ENCODE measurements at places on chromosomes 2 and 18.

DNA sequence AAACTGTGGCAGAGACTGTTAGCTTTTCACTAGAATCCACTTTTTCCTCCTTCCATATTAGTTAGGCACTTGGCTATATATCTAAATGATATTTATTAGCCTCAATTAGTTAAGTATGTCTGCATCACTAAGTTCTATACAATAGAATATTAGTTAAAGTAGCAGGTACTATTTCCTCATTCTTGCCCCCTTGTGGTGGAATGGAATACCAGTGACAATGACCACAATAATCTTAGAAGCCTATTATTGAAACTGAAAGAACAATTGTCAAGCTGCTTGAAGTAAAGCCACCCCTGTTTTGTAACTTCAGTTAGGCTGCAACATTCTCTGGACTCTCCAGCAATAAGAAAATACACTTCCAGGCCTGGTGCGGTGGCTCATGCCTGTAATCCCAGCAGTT lies 476.3 kb upstream of the VWC2L start:
- DNase-seq = no peak

GRCh38 chr18:61239051-61239450 lies 94.2 kb upstream of the CDH20 start:
- peak; percentile 30 for DNase-seq

DNA sequence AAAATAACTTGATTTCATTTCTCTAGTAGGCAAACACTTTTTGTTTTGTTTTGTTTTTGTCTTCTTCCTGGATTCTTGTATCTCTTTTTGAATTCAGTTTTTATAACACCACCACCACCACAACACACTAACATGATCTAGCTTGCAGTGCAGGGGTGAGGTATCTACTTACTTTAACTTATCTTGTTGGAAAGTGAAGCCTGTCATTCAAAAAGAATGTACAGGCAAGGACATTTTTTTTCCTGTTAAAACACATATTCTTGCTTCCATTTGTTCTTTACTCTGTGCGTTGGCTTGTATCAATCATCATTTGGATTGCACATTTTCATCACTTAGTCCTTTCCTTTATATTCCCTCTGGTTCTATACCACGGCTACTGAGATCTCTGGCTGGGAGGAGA lies 824.2 kb downstream of the PLCL1 start:
- no peak for DNase-seq

- DNase-seq = no peak
Measured at GRCh38 chr2:23456881-23457760, 72.1 kb downstream of the KLHL29 start.

DNA sequence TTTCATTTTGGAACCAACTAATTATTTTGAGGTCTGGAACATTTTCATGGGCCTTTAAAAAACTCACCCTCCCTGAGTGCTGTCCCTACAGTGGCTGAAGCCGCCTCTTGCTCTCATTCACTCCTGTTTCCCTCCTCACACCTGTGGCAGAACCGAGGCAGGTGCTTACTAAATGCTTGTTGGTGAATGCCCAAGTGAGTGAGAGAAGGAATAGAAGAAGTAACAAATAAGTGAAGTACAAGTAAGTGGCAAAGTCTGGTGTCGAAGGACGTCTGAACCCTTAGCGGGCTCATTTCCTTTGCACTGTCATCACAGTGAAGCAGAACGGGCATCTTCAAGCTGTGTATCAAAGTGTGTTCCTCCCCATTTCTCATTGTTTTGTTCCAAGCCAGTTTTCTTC lies 135.2 kb downstream of the RHBDD1 start:
- no peak for DNase-seq

DNA sequence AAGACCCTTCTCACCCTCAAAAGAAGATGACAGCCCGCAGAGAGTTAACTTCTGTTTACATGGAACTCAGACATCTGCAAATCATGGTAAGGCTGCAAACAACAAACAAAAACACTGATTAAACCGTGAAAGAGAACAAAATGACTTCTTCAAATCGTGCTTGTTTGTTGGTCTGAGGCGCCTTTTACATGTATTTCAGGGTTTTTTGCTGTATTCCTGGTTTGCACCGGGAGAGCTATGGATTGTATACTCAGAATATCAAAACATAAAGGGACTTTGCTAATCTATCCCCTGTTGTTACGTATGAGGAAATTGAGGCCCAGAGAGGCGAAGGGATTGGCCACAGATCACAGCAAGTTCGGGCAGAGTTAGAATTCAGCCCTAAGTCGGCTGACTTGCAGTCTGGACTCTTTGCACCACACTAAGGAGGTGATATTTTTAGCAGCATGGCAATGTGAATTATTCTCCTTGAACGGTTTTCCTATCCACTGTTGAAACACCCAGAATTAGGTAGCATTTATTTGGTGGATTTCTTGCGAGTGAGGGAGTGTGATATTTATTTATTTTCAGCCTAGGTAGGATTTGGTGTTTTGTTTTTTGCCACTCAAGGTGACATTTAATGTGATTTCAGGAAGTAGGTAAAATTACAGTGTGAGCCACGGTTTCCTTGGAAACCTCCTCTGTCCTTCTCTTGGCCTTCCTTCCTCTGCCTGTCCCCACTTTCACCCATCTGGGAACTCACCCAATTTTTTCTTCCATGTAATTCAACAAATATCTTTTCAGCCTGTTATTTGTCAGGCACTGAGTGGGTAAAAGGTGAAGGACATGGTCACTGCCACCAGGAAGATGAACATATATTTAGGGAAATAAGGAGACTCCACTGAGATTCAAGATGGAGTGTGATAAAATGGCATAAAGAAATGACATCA lies 980 bp upstream of the PDE6D start:
- DNase-seq = no peak

DNA sequence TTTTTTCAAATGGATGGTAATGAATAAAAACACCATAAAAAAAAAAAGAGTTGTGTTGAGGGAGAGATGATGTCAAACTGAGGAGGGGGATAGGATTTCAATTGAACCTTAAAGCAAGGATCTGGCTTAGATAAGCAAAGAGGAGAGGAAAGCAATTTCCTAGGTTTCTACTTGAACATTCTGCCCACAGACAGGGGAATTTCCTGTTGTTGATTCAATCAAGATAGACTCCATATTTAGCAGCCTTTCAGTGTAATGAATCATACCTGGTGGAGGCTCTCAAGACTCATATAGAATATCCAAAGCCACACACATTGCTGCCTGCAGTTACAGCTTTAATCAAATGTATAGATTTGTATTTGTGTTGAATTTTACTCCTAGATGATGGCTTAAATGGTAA lies 294.4 kb upstream of the PIK3C3 start:
- no peak for DNase-seq

- no peak for DNase-seq
Measured at GRCh38 chr2:172462373-172462848, 35.0 kb downstream of the ITGA6 start.

GRCh38 chr2:201972621-201973255 lies 60.9 kb upstream of the FZD7 start:
- DNase-seq = no peak

DNA sequence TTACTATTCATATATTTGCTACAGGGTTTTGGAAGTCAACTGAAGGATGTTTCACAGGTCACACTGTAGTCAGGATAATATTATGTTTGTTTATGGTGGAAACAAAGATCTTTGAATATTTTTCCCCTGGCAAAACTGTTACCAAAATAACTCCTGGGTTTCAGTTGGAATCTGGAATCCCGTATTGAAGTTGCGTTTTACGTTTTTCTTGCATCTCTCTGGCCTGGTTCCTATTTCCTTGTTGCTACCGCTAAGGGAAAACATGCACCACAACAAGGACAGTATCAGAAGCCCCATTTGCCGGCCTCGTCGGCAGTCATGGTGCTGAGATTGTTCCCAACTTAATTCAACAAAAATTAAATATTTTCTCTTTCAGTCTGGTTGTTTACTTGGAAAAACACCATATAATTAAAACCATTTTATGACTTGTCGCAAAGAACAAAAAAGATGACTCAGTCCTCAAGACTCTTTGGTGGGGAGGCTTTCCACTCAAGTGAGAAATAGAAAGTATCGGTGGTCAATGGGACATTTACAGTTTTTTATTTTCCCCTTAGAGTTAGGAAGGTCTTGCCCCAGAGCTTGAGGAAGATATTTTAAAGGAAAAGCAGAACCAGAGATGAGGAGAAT lies 42.3 kb downstream of the EN1 start:
- DNase-seq = no peak

- no peak for DNase-seq
Measured at GRCh38 chr2:102094917-102095316, 47.6 kb upstream of the IL1R1 start.

DNA sequence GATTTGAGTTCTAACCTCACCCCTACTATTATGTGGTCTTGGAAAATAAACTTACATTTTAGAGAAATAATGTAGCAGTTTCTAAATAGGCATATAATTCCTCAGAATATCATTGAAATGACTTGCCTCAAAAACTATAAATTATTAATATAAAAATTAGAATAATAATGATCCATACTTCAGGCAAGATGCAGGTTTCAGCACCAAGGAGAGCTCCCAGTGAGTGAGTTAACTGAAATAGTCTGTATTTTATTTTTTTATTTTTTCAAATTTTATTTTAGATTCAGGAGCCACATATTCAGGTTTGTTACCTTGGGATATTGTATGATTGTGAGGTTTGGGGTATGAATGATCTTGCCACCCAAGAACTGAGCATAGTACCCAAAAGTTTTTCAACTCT lies 472.2 kb upstream of the DCC start:
- no peak for DNase-seq

GRCh38 chr2:42841344-42841743 lies 49.0 kb upstream of the HAAO start:
- DNase-seq = no peak
